NCI-H2171 (cell line): ENCODE measurements at places on chromosomes 12 and 14.

DNA sequence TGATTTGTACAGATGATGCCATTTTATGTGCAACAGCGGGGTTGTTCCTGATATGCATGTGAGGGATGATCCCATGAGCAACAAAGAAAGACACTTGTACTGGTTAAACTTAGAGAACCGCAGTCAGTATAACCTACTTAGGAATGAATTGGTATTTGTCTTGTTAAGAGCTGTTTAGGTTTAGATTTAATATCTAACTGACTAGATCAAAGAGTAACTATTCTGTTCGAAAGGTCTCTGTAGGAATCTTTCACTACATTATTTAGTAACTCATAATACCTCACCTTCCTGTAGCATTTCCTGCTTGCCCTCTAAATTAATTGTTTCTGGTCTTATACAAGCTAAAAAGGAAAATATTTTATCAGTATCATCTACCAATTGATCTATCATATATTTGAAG, 350.4 kb downstream of the TRHDE start:
- no peak for DNase-seq

GRCh38 chr14:79438696-79439342, 772.5 kb downstream of the DIO2 start:
- DNase-seq: no peak

GRCh38 chr12:110865521-110865920, 18.7 kb downstream of the CCDC63 start:
- DNase-seq: no peak

DNA sequence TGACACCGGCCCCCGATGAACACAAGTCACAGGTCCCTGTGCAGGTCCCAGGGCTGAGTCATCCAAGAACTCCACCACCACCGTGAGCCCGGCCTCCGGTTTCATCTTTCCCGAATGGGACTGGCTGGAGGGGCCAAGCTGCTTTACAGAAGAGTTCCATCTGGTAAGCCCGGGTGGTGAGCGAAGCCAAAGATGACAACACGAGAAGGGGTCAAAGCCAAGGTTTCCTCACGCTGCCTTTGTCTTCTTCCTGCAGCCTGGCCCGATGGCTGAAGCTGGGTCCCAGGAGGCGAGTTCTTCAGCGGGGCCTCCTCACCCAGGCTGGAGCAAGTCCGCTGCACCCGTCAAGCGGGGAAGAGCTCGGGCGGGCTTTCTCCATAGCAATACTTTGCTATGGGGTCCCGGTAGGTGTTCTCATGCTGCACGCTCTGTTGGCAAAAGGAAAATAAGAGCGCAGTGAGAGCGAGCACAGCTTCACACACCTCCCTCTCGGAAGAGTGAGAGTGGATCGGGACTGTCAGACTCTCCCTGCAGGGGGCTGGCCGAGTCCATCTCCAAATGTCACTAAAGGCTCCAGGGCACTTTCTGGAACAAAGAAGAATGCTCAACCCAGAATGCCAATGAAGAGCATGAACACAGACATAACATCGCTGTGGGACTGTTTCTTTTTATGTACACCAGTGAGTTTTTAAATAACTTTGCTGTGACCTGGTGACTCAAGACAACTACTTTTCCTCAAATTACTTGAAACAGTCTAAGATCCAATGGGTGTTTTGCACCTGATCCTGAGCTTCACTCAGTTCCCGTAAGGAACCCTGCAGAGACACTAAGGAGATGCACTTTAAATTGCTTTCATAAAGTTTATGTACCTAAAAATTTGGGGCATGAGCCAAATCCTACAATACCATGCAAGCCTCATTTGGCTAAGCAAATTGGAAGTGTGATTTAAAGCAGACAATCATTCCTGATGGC, 20.1 kb downstream of the SPRING1 start:
- DNase-seq: no peak

DNA sequence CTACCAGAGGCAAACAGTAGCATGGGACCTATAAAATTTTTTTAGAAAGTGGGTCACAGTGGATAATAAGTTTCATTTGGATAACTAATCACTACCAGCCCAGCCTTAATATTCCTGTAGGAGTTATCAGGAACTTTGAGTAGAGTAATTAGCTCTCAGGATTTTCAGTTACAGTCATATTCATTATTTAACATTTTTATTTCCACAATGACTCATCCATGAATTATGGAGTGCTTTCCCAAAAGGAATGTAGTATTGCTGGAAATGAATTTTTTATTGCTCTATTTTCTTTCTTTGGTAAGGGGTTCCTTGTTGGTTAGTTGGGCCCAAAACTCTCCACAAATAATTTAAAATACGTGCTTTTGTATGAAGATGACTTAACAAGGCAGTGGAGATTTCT, 53.7 kb downstream of the ERC1 start:
- no peak for DNase-seq

DNA sequence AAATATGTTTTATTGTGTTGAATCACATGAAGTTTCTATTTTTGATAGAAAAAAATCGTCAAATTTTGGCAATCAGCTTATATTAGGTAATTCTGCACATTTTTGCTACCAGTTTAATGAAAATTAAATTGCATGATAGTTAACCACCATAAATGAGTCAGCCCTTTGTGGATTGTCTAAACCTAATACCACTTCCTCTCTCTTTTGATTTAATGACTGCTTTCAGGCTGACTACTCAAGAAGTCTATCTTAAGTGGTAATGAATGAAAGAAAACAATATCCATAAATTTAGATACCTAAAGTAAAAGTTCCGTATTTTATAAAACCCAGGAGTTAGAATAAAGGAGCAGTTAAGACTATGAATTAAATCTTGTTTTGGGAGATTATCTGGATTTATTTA, 450.5 kb downstream of the TMEM117 start:
- no peak for DNase-seq

GRCh38 chr12:50780013-50780412, 16.1 kb downstream of the ATF1 start:
- DNase-seq: no peak

- DNase-seq: no peak
Observed at GRCh38 chr12:90984114-90984513, 20.7 kb downstream of the EPYC start.

- no peak for DNase-seq
Observed at GRCh38 chr14:65012353-65012752, 25.7 kb downstream of the FNTB start.

GRCh38 chr14:93744876-93745275, 43.4 kb downstream of the PRIMA1 start:
- DNase-seq: no peak

DNA sequence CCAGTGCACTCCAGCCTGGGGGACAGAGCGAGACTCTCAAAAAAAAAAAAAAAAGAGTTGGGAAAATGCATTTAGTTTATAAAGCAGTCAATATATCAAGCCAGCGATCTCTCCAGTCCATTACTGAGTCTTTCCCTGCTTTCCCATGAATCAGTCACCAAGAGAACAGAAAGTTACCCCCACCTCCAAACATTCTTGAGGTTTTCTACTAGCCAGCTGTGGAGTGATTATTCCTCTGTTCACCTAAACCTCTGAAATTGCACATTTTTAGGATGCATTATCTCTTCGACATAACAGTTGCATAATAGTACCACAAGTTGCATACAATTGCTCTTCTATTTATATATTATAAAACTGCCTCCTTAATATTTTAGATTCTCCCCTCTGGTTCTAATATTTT, 134.8 kb upstream of the DIO3 start:
- DNase-seq: no peak

DNA sequence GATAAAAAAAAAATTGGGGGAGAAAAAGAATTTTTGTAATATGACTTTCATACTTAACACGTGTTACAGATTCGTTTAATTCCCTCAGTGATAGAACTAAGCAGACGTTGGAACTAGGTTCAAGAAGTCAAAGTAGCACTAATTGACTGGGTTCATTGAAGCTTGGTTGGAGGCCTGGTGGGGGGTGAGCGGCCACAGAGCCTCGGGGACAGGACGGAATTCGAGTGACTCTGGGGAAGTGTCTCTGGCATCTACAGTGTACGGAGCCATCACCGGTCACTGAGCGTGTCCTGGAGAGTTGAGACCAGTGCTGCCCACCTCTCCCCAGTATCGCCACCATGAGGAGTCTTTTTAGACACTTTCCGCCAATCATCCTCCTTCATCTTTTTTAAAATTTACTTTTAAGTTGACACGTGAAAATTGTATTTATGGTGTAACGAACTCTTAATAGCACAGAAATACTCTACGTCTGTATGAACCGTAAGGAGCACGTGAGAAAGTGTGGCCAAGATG, 1.3 kb downstream of the ZFYVE21 start:
- DNase-seq: no peak

GRCh38 chr12:4140581-4141301, 132.8 kb upstream of the CCND2 start:
- no peak for DNase-seq

DNA sequence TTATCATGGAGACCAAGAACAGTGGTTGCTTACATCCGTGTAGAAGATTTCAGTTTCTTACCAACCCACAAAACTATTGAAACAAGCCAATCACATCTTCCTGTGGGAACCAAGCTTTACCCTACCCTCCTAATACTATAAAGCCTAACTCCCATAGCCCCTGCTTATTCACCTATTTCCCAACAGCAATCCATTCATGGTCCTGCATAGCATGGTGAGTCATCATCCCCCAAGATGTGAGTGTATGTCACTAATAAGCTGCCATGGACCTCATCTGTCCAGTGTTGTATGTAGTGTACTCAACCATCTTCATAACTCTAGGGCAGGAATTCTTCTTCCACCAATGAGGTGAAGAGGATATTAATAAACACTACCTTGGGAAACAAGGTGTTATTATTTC, 1620.4 kb upstream of the FLRT2 start:
- DNase-seq: no peak

DNA sequence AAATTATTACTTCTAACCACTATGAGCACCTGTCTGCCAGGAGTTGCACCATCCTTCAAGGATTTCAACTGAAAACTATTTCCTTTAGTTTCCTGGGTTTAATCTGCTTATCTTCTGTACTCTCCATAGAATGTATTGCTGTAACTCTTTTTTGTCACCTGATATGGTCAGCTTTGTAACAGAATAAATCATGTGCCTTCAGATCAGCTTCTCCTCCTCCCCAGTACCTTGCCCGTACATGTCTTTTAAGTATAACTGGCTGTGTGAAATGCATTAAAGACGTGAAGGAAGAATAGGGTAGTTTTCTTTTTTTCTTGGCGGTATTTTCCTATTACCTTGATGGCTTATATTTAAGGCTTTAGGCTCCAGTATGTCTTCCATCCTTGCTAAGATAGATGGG, 200.3 kb upstream of the NAV3 start:
- no peak for DNase-seq

- no peak for DNase-seq
Observed at GRCh38 chr14:103762036-103762435, 46.4 kb downstream of the ZFYVE21 start.

DNA sequence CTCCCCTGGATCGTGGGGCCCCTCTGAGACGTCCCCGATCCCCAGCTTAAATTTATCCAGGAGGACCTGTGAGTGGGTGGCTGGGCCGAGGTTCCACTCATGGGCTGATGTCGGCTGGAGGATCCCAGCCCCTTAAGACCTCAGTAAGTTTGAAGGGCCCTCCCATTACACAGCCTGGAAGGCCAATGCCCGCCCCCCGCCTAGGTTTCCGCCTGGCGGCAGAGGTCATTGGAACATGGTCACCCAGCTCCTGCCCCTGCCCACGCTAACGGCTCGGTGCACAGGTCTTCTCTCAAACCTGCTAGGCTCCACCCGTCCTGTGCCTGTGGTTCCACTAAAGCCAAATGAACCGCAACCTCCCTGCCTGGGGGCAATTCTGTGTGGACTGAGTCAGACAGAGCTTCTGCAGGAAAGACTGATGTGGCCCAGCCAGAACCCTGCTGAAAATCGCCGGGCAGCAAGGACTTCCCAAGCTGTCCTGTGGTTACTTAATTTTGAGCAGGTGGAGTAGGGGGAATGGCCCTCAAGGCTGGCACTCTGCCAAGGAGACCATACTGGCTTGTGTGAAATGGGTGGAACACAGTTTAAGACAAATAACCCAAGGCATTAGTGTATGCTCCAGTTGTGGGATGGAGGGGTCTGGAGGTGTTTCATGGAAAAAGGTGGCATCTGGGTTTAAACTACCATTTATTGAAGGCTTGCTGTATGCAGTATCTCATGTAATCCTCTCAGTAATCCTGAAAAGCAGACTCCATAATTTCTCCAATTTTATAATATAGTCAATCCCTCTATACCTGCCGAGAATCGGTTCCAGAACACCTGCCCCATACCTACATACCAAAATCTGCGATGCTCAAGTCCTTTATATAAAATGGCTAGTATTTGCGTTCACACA, 903 bp upstream of the NT5DC3 start:
- peak; percentile 11 for DNase-seq

- DNase-seq: no peak
Observed at GRCh38 chr14:95440951-95441350, 75.5 kb downstream of the SYNE3 start.

- no peak for DNase-seq
Observed at GRCh38 chr14:58665773-58666500, 28.2 kb downstream of the DACT1 start.

GRCh38 chr12:124490584-124491305, 76.7 kb downstream of the NCOR2 start:
- DNase-seq: no peak

DNA sequence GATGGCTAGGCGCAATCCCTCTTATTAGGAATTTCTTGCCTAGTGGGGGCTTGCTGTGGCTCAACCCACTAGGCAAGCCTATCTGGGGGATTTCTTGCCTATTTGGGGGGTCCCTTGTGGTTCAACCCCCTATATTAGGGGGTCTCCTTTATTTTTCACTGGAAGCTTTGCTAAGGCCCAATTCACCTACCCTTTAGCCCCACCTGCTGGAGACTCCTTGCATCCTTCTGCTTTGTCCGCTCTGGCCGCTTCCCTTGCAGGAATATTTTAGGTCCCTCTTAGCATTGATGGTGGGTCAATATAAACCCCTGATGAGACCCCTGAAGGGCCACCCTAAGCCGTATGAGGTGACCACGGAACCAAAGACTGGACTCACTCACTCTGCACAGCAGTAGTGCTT, 1552.1 kb downstream of the AACS start:
- no peak for DNase-seq

GRCh38 chr12:95909871-95910270, 32.5 kb downstream of the CCDC38 start:
- no peak for DNase-seq

DNA sequence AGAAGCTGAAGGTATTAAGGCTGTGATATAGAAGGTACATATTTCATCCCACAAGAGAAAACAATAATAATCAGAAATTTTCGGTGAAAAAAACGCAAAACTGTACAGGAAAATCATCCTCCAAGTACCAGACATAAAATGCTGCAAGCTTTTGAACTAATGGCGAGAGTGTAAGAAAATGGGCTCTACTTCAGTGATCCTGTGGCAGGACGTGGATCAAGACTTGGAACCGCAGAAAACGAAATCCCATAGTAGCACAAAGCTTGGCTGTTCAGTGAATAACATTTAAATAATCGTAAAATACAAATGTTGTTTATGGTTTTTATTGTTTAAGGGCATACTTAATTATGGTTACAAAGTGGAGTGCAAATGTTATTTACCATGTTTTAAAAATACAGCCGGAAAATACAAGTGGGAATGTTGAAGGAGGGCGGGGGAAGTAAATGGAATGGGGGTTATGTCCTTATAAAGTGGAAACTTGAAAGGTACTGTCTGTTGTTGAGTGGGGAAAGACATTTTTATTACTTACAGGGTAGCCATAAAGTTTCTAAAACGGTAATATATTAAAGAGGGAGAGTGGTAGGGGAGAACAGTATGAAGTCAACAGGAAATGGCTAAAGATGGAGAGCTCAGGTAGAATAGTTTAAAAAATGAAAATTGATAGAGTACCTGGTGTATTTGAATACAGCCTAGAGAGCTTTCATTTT, 1.1 kb downstream of the SMIM10L1 start:
- DNase-seq: no peak

GRCh38 chr14:72855913-72856312, 38.0 kb downstream of the DPF3 start:
- DNase-seq: no peak

- no peak for DNase-seq
Observed at GRCh38 chr12:12540261-12541013, 22.2 kb downstream of the DUSP16 start.
